ENCODE measurements at places on chromosomes 1 and 21. TPM values are rescaled to one million over a fixed set of nuclear protein-coding genes. Genes with fewer than 3 reads are reported as not detected.

GRCh38 chr1:46461809-46462448 is 27.7 kb upstream of the DMBX1 start:
- DNase-seq, result no peak

DNA sequence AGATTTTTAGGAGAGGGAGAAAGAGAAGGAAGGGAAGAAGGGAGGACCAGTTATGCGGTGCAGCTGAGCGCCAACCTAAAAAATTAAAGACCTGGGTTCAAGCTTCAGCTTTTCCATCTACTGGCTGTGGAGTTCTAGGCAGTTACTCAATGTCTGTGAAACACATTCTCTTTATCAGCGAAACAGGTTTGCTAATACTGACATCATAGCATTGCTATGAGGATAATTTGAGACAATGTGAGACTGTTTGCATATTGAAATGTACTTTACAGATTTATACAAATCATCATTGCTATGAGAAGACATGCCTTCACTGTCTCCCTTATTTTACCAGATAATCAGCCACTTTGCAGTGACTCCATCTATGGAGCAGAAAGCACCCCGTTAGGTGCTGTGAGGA is 222.9 kb upstream of the SGIP1 start:
- DNase-seq, result no peak

The FAM3B gene
- total RNA-seq, result 1.2 TPM

The PPIAL4G gene
- not detected for total RNA-seq

All from omental fat pad (tissue), 4 donors.